ENCODE measurements at places on chromosomes 1 and 21.

- peak; percentile 70 for DNase-seq
Measured at GRCh38 chr1:179017383-179018326, 8.0 kb upstream of the FAM20B start.

- DNase-seq = no peak
Measured at GRCh38 chr1:53552146-53552861, 93.1 kb downstream of the DMRTB1 start.

DNA sequence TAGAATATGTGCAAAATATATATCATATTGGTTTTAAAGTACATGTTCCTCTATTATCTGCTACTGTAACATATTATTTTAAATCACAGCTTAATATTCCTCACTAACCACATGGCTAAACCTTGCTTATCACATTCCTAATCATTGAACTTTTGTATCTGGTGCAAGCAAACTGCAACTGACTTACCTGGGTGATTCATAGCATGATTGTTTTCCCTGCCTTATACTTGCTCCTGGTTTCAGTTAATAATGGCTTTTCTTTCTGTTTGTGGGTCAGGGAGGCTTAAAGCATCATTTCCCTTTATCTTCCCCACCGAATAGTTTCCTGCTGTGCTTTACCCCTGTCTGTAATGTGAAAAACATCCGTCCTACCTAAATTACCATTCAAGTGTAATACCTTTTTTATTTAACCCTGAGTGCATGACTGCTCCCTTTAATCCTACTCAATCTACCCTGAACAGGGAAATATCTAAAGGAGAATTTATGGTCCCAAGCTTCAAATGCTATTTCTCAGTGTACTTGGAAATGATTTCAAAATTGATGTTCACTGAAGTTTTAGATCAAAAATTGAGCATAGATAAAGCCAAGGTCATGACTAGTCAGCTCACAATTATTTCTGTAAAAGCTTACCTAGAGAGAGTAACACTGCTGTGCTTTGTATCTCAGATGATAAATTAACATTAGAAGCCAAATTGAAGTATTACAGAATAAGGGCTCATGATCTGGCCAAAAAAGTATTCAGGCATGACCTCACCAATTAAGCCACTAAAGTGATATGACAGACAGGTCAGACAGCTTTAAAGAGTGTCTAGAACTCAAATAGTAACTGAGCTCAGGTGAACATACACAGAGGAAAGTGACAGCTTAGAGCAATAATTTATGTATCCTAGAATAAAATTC lies 507.1 kb downstream of the BRINP3 start:
- DNase-seq = no peak

- no peak for DNase-seq
Measured at GRCh38 chr1:245999697-246000637, 507.1 kb downstream of the SMYD3 start.

DNA sequence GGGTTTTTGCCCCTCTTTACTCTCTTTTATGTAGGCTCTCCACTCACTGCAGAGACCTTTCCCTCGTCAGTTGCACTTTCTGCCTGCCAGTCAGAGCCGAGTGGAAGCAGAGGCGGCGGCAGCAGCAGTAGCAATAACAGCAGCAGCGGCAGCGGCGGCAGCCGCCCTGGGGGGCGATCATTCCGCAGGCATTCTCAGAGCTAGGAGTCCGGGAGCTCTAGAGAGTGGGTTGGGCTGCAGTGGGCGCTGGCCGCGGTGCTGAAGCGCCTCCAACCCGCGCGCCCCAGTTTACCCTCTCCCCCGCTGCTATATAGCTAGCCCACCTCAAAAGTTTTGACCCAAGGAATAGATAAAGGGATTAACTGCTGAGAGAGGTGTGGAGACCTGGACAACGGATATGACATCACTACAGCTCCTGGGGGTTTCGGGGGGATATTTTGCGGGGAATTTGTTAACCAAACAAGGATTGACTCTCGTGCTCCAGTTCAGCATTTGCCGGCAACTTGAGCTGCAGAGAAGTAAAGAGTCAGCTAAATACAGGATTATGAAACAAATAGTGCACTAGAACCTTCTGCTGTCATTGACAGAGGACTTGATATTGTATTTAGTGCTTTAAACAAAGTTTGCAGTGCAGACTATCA lies at the start of gene OLFM3:
OLFM3 (minus strand) TSS at position 102 of the 641 bp plus-strand sequence.
- DNase-seq = peak; percentile 82

DNA sequence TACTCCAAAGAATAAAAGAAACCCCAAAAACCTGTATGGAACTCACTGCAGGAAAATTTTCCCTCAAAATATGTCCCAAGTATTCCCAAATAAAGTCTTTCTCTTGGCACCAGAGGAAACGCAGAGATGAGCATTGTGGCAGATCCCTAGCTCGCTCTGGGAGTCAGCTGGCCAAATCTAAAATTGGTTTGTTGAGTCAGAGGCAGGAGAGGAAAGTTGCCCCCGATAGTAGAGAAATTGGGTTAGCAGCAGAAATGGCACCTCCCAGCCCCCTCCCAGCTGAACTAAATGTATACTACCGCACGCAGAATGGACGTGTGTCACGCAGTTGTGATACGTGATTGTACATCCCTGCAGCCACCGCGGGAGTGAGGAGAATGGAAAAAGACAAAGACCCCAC lies 39.9 kb upstream of the TARBP1 start:
- DNase-seq = no peak

DNA sequence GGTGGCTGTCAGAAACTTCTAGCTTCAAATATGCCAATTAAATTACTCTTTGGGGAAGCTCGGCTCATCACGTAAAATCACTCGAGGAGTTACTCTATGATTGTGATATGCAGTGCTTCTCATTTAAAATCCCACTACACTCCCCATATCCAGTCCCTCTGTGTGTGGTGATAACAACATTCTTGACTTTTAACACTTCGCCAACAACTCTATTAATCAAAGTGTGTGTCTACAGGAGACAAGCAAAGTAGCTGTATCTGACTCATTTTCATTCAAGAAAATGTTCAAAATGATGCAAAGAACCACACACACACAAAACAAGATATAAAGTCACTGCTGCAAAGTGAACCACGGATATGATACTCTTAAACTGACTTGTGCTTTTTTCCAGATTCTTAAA lies 341.3 kb downstream of the DSCAM start:
- DNase-seq = no peak

- no peak for DNase-seq
Measured at GRCh38 chr21:34930971-34931370, 118.1 kb downstream of the RUNX1 start.

- DNase-seq = no peak
Measured at GRCh38 chr1:219329578-219329977, 155.9 kb downstream of the LYPLAL1 start.

- DNase-seq = no peak
Measured at GRCh38 chr1:211287218-211287617, 28.1 kb downstream of the RCOR3 start.

- DNase-seq = no peak
Measured at GRCh38 chr1:167272369-167272957, 51.8 kb downstream of the POU2F1 start.

DNA sequence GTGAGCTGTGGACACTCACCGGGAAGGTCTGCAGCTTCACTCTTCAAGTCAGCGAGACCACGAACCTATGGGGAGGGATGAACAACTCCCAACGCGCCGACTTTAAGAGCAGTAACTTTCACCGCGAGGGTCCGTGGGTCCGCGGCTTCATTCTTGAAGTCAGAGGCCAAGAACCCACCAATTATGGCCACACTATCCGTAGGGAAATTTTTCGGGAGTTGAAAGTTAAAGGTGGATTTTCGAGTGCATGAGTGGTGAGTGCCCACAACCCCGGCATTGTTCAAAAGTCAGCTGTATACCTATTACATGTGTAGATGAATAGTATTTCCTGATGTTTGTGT lies 19.7 kb downstream of the EXOC8 start:
- no peak for DNase-seq

- no peak for DNase-seq
Measured at GRCh38 chr1:246069581-246069980, 437.5 kb downstream of the SMYD3 start.

- no peak for DNase-seq
Measured at GRCh38 chr1:224052772-224053171, 61.1 kb upstream of the FBXO28 start.

GRCh38 chr1:242522996-242523718 lies 1.3 kb downstream of the PLD5 start:
- no peak for DNase-seq

GRCh38 chr1:184656221-184656620 lies 98.4 kb downstream of the EDEM3 start:
- no peak for DNase-seq

Data from hepatocyte (in vitro differentiated cells).